ENCODE measurements at places on chromosomes 11 and 22. TPM values are rescaled to one million over a fixed set of nuclear protein-coding genes. Genes with fewer than 3 reads are reported as not detected.

The KLHL35 gene
- total RNA-seq = 0.70 TPM

The FHIP1B gene
- 7.6 TPM for total RNA-seq

The PUS3 gene
- total RNA-seq = 23.4 TPM

The ZBTB16 gene
- 53.7 TPM for total RNA-seq

The PATE2 gene
- total RNA-seq = not detected

Data from renal cortical epithelial cell (primary cell).